ENCODE measurements at places on chromosomes 16 and 17.

- peak; percentile 54 for DNase-seq
These were observed 12.2 kb upstream of the NDRG4 start for GRCh38 chr16:58487566-58488351.

GRCh38 chr16:29821643-29822115 is 1.4 kb downstream of the MVP start:
- no peak for DNase-seq

DNA sequence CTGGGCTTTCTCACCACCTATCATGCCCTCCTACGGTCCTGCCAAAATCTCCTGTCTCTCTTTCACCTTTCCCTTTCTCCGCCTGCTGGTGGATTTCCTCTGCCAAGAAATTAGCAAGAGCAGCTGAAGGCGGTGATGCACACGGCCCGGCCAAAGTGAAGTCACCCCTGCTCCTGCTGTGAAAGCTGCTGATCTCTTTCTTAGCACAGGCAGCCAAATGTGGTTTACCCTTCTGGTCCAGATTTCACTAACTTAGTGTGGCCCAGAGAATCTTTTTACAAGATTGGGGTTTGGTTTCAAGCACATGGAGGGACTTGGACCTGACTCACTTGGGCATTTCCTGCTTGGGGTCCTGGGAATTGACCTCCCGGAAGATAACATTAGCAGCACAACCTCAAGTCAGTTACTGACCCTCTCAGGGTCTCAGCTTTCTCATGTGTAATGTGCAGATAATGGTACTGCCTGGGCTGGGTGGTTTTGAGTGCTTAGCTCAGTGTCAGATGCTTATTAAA is 155.7 kb downstream of the SOCS1 start:
- no peak for DNase-seq

GRCh38 chr16:31429314-31429713 is 1.2 kb upstream of the COX6A2 start:
- no peak for DNase-seq

GRCh38 chr16:66705790-66706505 is 9.4 kb upstream of the CMTM4 start:
- no peak for DNase-seq

GRCh38 chr16:12113523-12114345 is 137.2 kb downstream of the SNX29 start:
- DNase-seq, result no peak

- DNase-seq, result no peak
These were observed 37.0 kb downstream of the HLF start for GRCh38 chr17:55301521-55302406.

DNA sequence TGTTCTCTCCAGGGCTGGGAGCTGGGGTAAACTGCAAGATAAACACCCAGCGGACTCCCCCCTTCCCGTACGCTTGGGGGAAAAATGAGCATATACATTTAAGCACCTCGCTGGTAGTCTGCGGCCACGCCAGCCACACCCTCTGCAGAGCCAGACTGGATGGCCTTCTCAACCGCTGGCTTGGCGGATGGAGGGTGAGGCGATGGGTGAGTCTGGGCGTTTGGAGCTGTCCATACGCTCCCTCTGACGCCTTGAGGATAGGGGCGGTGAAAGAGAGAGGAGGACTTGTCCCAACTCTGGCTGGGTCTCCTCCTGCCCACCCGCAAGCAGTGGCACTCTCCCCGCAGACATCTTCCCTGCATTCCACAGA is 1.0 kb downstream of the ITGA3 start:
- DNase-seq, result no peak

DNA sequence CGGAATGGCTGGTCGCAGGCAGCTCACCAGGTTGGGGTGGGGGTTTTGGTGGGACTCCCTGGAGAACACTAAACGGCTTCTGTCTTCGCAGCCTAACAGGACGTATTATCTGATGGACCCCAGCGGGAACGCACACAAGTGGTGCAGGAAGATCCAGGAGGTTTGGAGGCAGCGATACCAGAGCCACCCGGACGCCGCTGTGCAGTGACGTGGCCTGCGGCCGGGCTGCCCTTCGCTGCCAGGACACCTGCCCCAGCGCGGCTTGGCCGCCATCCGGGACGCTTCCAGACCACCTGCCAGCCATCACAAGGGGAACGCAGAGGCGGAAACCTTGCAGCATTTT is 59.7 kb downstream of the PDPK1 start:
- no peak for DNase-seq

DNA sequence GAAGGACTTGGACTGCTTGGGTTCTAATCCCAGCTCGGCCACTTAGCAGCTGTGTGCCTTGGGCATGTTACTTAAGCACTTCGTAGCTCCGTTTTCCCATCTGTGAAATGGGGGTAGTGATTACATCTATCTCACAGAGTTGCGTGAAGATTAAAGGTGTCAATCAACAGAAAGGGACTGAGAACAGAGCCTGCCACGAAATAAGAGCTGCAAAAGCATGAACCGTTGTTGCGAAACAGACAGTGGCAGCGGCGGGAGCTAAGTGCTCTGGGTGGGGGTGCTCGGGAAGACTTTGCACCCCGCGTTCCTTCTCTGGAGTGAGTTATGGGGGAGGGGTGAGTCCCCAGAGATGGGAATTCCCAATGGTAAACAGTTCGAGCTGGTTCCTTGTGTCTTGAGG is 79.6 kb upstream of the LHX1 start:
- no peak for DNase-seq

DNA sequence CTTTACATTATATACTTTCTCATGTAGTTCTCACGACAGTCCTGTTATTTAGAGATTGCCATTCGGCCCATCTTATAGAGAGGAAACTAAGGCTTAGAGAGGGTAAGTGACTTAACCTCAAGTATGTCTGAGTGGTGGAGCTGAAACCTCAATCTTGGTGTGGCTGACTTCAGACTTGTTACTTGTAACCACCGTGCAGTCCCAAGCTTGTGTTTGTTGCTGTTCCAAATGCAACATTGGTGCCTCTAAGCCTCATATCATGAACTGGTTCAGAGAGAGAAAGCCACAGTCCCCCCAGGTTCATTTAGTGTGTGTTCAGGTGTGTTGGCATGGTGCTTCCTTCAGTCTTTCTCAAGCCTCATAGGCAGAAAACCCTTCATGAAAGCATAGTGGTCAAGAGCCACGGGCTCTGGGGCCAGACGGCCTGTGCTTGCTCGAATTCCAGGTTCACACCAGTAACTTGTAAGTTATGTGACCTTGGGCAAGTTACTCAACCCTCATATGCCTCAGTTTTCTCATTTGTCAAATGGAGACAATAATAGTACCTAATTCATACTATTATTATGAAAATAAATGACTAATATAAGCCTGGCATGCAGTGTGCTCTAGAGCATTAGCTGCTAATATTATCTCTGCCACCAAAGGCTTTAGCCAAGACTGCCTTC is 39.9 kb downstream of the CDH1 start:
- no peak for DNase-seq

GRCh38 chr17:29577385-29578211 is 9.1 kb downstream of the TP53I13 start:
- peak; percentile 52 for DNase-seq

DNA sequence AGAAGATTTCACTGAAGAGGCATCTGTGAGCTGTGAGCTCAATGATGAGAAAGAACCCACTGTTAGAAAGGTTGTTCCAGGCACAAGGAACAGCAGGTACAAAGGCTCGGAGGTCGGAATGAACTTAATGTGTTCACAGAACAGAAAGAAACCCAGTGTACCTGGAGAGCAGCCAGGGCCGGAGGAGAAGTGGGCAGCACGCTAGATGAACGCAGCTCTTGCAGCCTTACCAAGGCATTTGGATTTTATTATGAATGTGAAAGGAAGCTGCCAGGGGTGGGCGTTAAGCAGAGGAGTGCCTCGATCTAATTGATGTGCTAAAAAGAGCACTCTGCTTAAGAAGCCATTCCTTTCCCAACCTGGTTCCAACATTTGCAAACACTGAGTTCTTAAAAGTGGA is 19.0 kb downstream of the EEF2K start:
- peak; percentile 13 for DNase-seq

DNA sequence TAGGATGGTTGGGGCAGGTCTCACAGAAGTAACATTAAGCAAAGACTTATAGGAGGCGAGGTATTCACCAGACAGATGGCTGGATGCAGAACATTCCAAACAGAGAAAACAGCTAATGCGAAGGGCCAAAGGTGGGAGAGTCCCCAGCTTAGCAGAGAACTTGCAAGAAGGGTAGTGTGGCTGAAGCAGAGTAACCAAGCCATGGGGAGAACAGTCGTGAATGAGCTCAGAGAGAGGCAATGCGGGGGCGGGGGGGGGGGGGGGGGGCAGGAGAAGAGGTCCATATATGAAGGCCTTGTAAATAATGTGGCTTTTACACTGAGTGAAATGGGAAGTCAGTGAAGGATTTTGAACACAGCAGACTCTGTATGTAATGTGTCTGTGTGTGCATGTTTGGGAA is 81.3 kb downstream of the SMG6 start:
- no peak for DNase-seq

- DNase-seq, result no peak
These were observed 18.7 kb upstream of the GRIN2A start for GRCh38 chr16:10200637-10201586.

- no peak for DNase-seq
These were observed 20.7 kb downstream of the TOX3 start for GRCh38 chr16:52526116-52526828.

GRCh38 chr17:50658616-50659015 is 23.9 kb downstream of the ABCC3 start:
- DNase-seq, result no peak

GRCh38 chr17:56310782-56311181 is 157.5 kb downstream of the ANKFN1 start:
- no peak for DNase-seq

DNA sequence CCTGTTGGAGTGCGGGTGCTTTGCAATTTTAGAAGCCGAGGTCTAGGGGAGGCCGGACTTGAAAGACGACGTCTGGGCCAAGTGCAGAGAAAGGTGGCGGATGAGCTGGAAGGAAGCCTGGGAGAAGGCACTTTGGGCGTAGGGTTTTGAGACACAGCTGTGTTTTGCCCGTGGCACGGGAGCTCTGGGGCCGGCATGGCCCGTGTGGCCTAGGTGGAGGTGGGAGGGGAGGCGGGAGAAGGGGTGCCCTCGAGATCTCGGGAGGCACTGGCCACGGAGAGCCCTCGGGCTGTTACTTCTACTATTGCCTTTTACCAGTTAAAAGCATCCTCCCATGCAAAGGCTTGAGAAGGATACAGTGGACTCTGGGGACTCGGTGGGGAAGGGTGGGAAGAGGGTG is 161.9 kb downstream of the FOXL1 start:
- no peak for DNase-seq

- DNase-seq, result no peak
These were observed 21.4 kb downstream of the NPLOC4 start for GRCh38 chr17:81615401-81615930.

- DNase-seq, result no peak
These were observed 1000.4 kb downstream of the CDH11 start for GRCh38 chr16:64121473-64121872.

GRCh38 chr17:81906476-81907218 is 4.6 kb downstream of the PCYT2 start:
- no peak for DNase-seq

DNA sequence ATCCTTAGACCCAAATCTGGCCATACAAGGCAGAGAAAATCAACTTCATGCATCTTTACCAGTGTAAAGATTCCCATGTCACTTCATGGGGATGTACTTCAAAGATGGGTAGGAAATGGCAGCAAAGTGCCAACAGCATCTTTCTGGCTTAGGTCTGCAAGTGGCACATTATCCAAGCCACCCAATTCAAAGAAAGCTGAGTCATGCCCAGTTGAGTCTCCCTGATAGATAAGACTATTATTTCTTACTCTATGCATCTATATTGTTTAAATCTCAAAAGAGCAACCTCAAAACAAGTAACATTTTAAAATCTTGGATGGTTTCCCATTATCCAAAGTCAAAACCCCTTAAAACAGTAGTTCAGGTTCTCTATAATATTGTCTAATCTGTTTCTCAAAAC is 61.2 kb upstream of the HSBP1 start:
- DNase-seq, result no peak

DNA sequence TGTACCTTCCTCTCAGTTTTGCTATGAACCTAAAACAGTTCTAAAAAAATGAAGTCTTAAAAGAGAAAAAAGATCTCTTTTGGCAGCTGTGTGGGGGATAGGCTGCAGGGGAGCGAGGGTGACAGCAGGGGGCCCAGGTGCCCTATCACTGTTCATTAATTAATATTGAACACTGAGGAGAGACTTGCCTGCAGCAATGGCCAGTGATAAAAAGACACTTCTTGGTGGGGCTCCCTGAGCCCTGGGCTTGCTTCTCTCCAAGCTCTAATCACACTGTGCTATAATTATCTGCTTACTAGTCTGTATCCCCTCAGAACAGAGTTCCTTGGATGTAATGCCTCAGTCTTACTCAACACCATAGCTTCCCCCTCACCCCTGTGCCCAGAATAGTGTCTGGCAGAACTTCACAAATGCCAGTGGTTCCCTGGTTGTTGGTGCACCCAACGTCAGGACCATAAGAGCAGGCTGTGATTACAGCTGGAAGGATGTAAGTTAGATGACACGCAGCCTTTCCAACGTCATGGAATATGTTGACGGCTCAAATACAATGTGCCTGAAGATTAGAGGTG is 52.0 kb upstream of the IRX6 start:
- no peak for DNase-seq

DNA sequence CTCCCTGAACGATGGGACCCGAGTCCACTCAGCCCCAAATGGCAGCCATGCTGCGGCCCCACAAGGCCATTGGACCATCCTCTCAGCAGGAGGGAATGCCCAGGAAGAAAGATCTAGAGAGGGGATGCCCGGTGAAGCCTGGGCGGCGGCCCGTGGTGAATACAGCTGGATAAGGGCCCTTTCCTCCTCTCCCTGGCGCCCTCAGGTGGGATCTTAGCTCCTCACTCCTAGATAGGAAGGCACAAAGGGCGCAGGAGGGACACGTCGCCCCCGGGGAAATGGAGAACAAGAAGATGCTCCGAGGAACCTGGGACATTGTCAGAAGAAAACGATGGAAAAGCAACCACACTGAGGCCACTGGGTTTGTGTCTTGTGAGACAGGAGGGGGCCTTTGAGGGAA is 2.5 kb downstream of the CD300C start:
- no peak for DNase-seq

GRCh38 chr17:7191571-7192270 is 12.6 kb upstream of the ASGR1 start:
- no peak for DNase-seq

- no peak for DNase-seq
These were observed 139.5 kb downstream of the PRKCB start for GRCh38 chr16:23975293-23975692.

DNA sequence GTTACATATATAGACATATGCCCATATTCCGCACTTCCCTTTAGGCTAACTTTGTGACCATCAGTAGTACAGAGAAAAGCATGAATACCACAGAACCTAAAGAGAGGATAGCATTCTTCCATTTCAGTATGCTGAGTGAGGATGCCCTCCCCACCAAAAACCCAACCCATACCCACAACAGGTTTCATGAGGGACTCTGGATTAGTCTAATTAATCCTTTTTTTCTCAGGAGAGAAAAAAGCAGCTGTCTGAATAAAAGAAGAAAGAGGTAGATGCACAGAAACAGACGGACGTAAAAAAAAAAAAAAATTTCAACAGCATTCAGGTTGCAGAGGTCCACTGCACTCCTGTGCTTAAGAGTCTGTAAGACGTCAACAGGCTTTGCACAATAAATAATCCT is 6.7 kb downstream of the MMD start:
- DNase-seq, result no peak

GRCh38 chr17:1331708-1332107 is 52.2 kb downstream of the TRARG1 start:
- DNase-seq, result no peak
